ENCODE measurements at places on chromosomes 7 and 10.

GRCh38 chr7:130435311-130435854 lies 5.4 kb downstream of the CEP41 start:
- DNase-seq, result no peak

GRCh38 chr10:17954861-17955260 lies 3.1 kb downstream of the SLC39A12 start:
- DNase-seq, result no peak

DNA sequence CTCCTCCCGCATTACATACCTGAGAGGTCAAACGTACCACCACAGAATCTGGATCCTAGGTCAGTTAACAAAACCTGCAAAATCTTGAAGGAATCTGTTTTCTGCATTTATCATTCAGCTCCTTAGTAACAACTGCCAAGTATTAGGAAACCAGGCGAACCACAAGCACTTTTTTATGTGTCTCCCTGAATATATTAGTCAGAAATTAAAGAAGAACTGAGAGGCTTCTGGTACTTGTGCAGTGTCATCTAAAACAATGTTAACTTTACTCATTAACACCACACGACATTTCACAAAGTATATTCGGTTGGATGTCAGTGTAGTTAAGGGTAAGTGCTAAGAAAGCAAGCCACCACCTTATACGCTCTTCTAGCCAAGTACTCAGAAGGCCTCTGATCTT lies 2.5 kb downstream of the CCDC6 start:
- no peak for DNase-seq

GRCh38 chr7:122255454-122255853 lies 49.1 kb downstream of the FEZF1 start:
- DNase-seq, result no peak

DNA sequence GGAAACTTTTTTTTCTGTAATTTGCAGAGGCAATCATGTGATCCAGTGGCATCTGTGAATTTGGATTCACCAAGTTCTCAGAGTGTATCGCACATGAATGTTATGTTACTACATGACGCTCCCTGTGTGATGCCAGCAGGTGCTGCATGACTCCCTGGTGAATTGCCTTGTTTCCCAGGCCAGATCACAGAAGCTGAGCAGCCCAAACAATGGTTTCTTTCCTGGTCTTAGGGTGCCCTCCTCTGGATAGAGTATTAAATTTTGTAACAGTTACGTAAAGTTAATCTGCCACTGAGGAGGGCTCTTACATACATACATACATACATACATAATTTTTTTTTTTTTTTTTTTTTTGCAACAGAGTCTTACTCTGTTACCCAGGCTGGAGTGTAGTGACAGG lies 3.6 kb downstream of the ZSCAN21 start:
- peak; percentile 42 for DNase-seq
